ENCODE measurements at places on chromosomes 5 and 9.

DNA sequence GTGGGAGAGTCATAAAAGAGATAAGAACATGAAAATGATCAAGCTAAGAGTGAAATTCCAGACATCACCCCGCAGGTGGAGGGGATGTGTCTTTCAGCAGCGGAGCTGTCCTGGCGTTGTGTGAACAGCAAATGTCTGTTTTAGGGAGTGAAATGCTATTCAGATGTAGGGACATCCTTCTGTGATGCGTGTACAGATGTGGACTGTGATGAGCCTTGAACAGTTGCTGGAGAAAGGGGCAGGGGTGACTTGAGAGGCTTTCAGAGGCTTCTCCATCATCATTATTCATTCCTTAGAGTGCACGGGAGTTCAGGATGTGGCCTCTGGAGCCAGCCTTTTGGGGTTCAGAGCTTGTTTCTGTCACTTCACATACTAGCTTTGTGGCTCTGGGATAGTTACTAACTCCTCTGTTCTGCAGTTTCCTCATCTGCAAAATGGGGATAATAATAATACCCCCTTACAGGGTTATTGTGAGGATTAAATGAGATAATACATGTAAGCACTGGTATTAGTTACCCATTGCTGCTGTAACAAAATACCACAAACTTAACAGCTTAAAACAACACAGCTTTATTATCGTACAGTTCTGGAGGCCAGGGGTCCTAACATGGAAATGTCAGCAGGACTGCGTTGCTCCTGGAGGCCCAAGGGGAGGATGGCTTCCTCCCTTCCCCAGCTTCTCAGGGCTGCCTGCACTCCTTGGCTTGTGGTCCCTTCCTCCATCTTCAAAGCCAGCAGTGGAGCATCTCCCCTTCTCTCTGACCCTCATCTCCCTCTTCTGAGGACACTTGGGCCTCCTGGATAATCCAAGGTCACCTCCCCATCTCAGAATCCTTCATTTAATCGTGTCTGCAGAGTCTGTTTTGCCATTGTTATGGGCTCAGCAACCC is 9.4 kb downstream of the TRAF1 start:
- no peak for DNase-seq

GRCh38 chr5:150227036-150227435 is 37.2 kb downstream of the SLC6A7 start:
- DNase-seq, result no peak

DNA sequence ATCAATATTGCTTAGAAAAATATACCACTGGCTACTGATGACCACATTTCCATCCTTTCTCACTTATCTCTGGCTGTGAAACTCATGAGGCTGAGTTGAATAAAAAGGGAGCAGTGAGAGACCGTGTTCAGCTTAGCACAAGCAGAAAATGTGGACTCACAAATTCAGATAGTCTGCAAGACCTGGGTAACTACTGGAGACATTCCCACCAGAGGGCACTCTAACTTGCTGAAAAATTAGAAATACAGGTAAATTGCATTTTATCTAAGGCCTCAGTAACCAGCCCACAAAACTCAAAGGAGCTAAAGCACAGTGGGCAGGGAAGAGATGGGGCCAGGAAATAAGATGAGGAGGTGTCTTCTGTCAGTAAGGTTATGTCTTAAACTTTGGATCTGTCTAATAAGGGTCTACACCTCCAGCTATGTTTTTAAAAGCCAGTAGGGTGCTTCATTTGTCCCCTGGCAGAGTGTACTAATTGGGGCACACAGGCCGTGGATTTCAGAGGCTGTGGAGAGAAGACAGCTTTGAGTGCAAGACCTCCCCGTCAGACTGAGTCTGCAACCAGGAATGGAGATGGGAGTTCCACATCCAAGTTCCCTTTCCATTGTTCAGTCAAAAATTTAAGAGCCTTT is 8.7 kb upstream of the NDUFB6 start:
- DNase-seq, result peak; percentile 27

- no peak for DNase-seq
These were observed 211.5 kb upstream of the NREP start for GRCh38 chr5:111968459-111968858.
